ENCODE measurements at places on chromosomes 5 and 9.

- DNase-seq = no peak
These were observed 53.3 kb upstream of the SPATA31D4 start for GRCh38 chr9:81874931-81875330.

DNA sequence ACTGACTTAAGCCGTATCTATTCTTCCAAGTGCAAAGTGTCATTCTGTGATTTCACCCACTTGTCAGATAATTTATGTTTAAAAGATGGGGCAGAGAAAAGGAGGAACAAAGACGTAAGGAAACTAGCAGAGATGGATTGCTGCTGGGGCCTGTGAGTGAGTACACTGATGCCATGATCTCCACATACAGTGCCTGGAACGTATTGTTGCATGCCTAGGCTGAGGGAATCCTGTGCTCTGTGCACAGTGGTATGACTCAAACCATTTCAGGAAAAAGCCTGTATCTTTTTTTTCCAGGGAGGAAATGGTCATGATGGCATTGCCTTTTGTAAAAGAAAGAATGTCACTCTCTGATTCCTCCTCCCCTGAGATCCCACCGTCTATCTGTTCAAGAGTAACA is 359.5 kb upstream of the ADAMTS16 start:
- no peak for DNase-seq

- DNase-seq = no peak
These were observed 306.7 kb downstream of the NR2F1-AS1 start for GRCh38 chr5:93274291-93274690.

DNA sequence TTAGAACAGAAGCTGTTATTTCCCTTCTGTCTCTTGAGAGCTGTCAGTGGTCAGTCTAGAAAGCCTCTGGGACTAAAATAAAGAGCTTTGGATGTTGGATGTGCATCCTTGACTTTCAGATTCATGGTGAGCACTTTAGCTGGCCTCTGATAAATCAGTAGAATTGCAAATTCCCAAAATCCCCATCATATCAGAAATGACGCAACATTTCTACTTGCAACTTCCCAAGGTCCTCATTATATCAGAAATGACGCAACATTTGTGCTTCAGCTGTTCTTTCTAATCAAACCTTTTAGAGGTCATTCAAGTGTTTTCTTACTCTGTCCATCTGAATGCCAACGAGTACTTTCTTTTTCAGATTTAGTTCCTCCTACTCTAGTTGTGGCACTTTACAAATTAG is 167.3 kb upstream of the MOCS2 start:
- no peak for DNase-seq

GRCh38 chr9:33082538-33083326 is 6.3 kb upstream of the SMU1 start:
- DNase-seq = no peak

GRCh38 chr5:9712506-9712905 is 82.4 kb upstream of the TAS2R1 start:
- no peak for DNase-seq

GRCh38 chr5:177295924-177296323 is 7.6 kb downstream of the RAB24 start:
- no peak for DNase-seq

GRCh38 chr5:124919076-124919475 is 172.6 kb upstream of the ZNF608 start:
- no peak for DNase-seq

- no peak for DNase-seq
These were observed 47.3 kb upstream of the TNC start for GRCh38 chr9:115165233-115165632.

DNA sequence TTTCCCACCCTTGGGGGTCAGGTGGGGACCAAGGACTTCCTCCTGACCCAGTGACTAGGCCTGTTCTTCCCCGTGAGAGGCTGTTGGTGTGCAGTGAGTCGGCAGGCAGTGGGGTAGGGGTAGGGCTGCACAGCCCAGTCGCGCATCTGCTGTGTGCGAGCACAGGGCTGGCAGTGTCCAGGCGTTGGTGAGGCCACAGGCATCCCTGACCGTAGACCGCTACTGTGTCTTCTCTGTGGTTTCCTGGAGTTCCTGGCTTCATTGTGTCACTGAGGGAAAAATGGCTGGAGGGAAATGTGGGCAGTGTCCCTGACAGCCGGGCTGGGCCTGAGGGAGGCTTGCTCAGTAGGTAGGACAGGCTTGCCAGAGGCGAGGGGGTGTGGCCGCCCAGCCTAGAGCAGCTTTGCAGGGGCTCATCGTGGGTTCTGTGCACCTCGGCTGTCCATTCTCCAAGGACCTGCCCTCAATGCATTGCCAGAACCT is 95.4 kb downstream of the CACNA1B start:
- peak; percentile 12 for DNase-seq

DNA sequence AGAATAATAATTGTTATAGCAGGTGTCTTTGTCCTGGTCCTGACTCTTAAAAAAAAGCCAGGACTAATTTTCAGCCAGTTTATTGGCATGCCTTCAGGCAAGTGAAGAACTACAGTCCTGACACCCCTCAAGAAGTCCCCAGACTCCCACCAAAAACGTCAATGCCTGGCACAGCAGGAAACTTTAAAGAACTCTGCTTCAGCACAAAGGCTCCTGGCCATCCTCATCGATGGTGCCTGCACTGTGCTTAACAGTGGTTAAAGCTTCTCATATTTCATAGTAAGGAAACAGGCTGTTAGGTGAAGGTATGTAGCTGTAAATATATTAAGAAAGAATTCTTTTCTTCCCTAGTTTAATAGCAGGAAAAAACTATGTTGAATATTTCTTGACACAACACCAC is 280.1 kb upstream of the PUM3 start:
- no peak for DNase-seq

GRCh38 chr5:113000466-113000865 is 23.9 kb downstream of the DCP2 start:
- DNase-seq = no peak

DNA sequence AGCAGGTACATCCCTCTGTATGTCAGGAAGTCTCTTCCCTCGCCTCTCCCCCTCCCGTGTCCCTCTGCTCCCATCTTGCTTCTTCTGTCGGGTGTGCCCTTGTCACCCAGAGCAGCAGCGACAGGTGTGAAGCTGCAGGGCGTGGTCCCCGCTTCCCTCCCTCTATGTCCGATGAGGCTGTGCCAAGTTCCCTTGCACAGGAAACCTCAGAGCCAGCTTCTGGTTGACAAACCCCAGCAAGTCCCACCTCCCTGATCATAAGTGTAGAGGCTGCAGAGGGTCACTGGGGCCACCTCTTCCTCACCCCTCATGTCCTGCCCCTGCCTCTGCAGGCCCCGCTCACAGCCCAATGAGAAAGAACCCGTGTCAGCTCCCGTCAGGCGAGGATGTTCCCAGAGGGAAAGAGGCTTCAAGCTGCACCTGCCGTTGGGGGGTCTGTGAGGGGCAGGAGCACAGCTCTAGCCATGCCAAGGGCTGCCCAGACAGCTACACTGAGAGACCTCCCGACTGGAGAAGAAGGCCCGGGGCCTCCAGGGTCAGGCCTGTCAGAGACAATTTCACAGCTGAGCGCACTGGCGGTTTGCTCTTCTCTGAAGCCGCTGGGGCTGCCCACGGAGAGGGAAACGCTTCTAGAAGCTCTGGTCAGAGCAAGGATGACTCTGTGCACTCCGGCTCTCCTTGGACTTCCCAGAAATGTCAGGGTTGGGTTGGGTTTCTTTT is 73.3 kb downstream of the AK8 start:
- DNase-seq = no peak

GRCh38 chr5:147483961-147484707 is 25.7 kb downstream of the DPYSL3 start:
- peak; percentile 73 for DNase-seq

DNA sequence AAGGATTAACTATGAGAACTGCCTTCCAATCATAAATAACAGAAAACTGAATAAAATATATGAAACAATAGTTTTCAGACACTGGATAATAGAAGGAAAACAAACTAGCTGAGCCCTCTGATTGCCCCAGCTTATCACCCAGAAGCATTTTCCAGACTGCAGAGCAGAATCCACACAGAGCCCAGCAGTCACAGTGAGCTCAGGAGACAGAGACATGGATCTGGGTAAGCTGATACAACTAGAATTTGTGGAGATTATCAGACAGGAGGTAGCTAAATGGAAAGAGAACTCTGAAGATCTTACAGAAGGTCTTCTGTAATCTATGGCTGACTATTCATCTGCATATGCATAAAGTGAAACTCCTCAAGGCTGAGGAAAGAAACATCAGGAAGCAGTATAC is 128.8 kb downstream of the NR2F1-AS1 start:
- DNase-seq = no peak

Data from SK-N-SH (cell line).